ENCODE measurements at places on chromosomes 5 and 9. TPM values are rescaled to one million over a fixed set of nuclear protein-coding genes. Genes with fewer than 3 reads are reported as not detected.

Gene C1QTNF2
- 2.5 TPM for total RNA-seq

DNA sequence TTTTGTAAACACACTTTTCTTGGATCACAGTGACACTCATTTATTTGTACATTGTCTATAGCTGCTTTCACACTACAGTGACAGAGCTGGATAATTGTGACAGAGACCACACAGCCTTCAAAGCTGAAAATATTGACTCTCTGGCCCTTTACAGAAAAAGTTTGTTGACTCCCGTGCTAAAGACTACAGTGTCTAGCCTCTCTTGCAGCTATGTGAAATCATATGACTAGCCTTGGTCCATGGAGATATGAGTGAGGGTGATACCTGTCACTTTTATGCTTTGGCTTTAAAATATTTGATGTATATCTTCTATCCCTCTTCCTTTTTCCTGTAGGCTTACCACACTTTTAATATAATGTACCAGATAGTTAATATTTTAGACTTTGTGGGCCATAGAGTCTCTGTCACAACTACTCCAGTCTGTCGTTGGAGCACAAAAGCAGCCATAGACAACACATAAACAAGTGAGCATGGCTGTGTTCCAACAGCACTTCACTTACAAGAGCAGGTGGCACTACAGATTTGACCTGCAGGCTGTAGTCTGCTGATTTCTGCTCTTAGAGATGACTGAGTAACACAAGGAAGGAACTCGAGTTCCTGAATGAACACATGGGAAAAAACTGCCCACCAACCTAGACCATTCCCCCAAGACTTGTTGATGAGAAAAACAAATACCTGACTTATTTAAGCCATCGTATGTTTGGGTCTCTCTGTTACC lies 73.5 kb upstream of the ANKRD55 start:
- no peak for DNase-seq

- peak; percentile 43 for DNase-seq
Measured at GRCh38 chr9:20989923-20990341, 41.5 kb downstream of the HACD4 start.

- no peak for DNase-seq
Measured at GRCh38 chr9:3271581-3271980, 254.2 kb downstream of the RFX3 start.

DNA sequence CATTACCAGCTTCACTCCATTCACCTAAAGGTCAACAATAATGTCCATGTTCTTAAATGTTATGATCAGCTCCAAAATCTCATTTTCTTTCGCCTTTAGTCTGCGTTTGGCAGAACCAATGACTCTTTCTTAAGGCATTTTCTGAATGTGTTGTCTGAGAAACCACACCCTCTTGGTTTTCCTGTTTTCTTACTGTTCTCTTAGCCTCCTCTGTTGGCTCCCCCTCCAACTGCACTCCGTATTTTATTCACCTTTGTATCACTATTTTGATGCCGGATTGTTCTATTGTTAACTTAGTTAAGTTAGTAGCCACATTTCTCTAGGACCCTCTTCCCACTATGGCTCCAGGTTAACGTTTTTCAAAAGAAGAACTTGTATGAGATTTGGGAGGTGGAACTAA lies 185.6 kb downstream of the DMAC1 start:
- DNase-seq, result no peak

- no peak for DNase-seq
Measured at GRCh38 chr9:70911791-70912190, 209.6 kb downstream of the TRPM3 start.

Gene C9orf153
- not detected for total RNA-seq

Gene ACOT12
- total RNA-seq, result not detected

Gene ADGRD2
- not detected for total RNA-seq

DNA sequence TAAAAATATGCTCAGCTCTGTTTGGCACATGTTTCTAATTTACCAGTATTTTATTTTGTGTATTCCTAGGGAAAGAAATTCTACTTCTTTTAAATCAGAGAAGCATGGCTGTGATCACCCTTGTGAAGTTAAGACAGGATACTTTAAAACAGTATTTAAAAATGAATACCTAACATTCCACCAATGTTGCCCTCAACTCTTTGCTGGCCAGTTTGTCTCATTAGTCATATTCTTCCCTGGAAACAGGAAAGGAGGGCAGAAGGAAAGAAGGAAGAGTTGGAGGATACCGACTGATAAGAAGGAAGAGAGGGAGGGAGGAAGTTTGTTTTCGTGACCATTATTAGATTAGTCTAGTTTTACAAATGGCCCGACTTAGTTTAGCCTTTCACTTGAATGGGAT lies 137.4 kb downstream of the PLK2 start:
- peak; percentile 52 for DNase-seq

Gene NUTM2G
- not detected for total RNA-seq

Gene PNPLA7
- total RNA-seq, result 0.17 TPM

DNA sequence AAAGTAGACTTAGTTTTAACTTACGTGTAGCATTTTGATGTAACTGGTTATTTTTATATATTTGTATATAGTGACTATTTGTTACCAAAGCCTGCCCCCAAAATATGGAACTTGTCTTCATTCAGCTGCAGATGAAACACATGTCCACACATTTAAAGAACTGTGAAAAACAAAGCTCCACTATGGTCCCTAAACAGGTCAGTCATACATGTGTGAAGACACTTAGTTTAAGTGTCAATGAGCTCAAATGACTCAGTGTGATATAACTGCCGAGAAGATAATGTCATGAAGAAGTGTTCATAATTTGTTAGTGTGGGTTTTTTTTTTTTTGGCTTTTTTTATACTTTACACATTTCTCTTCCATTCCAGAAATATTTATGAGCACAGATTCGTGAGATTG lies 28.2 kb downstream of the HAVCR1 start:
- DNase-seq, result no peak

All from LHCN-M2 (cell line).